T-helper 2 cell (primary cell): ENCODE measurements at places on chromosomes 3 and 15.

DNA sequence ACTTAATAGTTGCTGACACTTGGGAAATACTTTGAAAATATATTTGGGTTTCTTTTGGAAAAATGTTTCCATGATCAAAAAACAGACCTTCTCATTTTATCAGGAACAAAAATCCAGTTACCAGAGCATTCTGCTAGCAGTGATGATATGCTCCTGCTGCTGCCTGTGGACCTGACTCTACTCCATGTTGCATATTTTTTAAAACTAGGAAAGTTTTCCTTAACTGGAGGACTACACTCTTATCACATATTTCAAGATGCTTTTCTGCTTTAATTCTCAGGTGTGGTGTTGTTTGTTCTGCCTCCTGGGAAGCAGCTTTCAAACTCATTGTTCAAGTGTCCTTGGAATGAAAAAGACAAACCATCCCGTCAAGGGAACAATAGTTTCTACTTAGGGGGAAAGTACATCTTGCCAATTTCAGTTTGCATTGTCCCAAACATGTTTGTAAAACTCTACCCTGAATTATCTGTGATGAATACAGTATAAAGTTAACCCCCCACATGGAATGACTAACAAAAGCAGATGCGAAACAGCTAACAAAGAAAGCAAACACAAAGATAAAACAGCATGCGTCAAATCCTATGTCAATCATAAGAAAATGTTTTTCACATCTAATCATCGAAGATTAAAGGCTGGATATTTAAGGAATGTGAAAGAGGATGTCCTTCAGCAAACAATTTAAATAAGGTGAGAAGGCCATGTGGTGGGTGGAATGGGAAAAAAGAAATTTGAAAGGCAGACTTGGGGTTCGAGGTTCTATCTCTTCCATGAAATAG, 40.1 kb upstream of the PSMD6 start:
- DNase-seq, result no peak

GRCh38 chr15:40844696-40845030, 815 bp downstream of the SPINT1 start:
- DNase-seq, result no peak

- no peak for DNase-seq
Measured at GRCh38 chr15:58313304-58313703, 118.5 kb upstream of the LIPC start.

- DNase-seq, result no peak
Measured at GRCh38 chr15:80695911-80696661, 976 bp downstream of the ABHD17C start.

DNA sequence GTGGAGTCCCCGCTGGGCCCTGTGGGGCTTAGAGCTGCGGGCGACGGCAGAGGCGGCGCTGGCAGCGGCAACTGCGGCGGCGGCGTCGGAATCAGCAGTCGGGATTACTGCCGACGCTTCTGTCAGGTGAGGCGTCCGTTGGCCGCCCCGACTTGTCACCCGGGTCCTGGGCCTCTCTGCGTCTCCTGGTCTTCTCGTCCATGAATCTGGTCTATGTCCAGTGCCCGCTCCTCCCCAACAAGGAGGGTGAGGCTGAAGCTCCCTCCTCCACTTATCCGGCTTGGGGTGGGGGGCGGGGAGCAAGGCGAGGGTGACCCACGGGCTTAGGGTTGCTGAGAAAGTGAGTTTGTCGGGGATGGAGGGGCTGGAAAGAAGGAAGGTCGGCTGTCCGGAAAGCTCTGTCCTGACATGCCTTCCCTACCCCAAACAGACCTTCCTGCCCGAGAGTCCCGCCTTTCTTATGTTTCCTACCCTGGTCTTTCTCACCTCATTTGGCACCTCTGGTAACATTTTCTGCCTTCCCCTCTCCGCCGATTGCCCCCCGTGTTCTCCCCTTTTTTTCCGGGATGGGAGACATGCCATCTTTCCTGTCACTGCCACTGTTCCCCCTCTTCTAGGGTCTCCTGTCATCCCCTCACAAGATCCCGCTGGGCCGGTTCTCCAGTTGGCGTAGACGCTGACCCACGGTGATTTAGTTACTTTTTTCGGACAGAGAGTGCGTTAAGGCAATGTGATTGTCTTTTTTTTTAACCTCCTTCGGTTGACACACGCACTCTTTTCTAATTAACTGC, 520 bp downstream of the ZNF654 start:
- no peak for DNase-seq

- no peak for DNase-seq
Measured at GRCh38 chr3:55343486-55344357, 143.4 kb downstream of the WNT5A start.

- DNase-seq, result no peak
Measured at GRCh38 chr3:13866041-13866965, 13.6 kb downstream of the WNT7A start.

GRCh38 chr3:146166826-146167225, 5.8 kb upstream of the PLOD2 start:
- DNase-seq, result no peak

GRCh38 chr3:66401675-66402491, 98.9 kb downstream of the LRIG1 start:
- no peak for DNase-seq

- DNase-seq, result no peak
Measured at GRCh38 chr3:16239086-16239770, 25.5 kb downstream of the DPH3 start.

- DNase-seq, result no peak
Measured at GRCh38 chr3:18917923-18918322, 230.4 kb upstream of the KCNH8 start.

GRCh38 chr15:88904257-88904623, 8.9 kb upstream of the HAPLN3 start:
- DNase-seq, result no peak

GRCh38 chr3:13335059-13335458, 85.1 kb downstream of the NUP210 start:
- no peak for DNase-seq

DNA sequence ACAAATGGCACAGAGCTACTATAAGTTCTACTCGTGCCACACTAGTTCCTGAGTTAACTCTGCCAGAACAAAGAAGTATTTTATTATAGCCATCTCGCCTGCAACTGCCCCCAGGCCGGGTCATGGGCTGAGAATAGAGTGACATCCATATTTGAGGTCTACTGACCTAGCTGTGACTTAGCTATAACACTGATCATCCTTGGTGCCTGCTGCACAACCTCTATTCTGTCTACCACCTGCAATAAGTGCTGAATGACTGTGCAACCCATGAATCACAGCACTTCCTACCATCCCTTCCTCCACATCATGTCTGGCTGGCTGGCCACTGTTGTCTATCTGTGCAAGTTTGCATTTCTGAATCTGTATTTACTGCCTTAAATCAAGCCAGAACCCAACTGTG, 506.5 kb upstream of the TBL1XR1 start:
- DNase-seq, result no peak

- no peak for DNase-seq
Measured at GRCh38 chr15:99511866-99512661, 53.7 kb upstream of the MEF2A start.

- DNase-seq, result no peak
Measured at GRCh38 chr3:105040026-105040622, 326.6 kb upstream of the ALCAM start.

DNA sequence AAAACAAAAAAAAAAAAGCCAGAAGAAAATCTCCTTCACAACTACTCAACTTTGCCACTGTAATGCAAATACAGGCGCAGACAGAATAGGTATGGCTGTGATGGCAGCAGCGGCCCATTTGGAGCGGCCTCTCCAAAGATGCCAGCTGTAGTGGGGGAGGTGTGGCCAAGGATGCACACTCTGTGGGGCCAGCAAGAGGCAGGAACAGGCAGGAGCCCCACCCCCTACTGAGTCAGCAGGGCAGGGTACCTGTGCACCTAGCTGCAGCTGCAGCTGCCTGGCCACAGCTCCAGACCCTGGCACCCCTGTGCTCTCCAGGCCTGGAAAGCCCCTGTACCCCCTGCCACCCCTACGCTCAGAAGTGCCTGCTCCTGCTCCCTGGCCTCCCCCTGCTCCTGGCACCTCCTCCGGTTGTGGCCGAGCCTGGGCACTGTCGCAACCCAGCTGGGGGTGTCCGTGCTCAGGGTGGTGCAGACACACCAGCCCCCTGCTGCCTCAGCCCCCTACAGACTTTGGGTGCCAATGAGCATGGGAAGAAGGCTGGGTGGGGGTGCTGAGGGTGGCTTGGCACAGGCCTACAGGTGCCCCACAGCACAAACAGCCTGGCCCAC, 312.7 kb downstream of the ULK4 start:
- DNase-seq, result no peak

DNA sequence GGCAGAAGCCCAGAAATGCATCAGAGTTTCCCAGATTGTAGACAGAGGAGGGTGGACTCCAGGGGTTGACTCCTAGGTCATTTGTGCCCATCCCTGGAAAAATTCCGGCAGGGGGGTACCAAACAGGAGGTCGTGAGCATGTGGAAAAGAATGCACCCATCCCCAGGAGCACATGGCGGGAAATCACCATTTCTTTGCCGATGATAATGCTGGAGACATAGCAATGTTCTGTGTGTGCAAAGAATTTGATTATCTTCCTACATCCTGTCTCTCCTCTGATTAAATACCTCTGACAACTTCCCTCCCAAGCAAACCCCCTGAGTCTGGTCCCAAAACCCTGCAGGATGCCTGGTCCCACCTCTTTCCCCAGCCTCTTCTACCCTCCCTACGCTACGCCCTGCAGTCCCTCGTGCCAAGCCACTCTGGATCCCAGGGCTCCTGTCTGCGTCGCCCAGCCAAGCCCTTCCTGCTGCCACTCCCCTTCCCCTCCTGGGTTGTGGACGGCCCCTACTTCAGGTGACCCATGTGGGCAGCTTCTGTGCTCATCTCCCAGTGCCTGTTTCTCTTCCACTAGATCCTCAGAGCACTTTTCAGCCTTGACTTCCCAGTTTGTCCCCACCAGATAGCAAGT, 15.8 kb downstream of the WNT7A start:
- DNase-seq, result no peak

- no peak for DNase-seq
Measured at GRCh38 chr3:81938681-81939080, 177.2 kb upstream of the GBE1 start.

DNA sequence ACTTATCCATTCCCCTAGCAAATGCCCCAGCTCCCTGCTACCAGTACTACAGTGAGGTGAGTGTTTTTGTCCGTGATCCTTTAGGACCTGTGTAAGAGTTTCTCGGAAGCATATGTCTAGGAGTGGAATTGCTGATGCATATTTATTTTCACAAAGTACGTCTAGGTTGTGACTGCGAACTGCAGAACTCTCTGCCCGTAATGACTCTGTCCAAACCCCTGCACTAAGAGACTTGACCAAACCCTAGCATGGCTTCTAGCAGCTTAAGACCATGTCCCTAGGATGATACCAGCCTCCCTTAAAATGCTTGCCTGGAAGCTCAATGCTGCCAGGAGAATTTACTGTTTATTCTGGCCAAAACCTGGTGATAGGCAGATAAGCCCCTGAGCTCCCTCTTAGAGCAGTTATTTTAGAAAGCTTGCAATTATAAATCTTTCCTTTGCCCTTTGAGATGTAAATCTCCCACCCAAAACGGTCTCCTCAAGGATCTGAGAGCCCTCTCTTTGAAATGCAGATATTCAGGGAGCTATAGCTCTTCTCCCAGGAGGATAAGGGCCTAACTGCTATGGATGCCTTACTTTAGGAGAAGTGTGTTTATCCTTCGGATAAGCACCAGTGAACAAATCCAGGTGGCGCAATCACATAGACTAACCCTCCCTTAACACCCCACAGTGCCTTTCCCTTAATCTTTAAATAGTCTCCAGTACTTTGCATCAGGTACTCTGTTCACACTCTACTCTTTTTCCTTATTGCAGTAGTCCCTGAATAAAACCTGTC, 14.7 kb upstream of the CA12 start:
- DNase-seq, result no peak

DNA sequence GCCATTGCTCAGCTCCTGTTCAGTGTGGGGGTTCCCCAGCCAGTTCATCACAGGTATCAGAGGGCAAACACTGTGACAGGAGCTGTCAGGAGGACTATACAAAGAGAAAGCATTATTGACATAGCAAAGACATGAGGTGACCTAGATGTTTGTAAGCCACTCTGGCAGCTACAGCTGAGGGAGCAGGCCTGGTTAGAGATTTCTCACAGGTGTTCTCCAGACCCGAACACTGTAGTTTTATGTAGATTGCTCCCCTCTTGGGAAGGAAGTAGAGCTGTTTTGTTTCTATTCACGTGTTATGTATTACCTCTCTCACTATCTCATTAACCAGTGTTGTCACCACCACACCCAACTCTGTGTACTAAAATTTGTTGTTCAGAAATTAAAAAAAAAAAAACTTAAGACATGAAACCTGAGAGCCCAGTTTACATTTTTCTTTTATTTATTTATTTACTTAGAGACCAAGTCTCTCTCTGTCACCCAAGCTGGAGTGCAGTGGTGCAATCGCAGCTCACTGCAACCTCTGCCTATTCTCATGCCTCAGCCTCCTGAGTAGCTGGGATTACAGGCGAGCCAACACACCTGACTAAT, 123.7 kb downstream of the RBPMS2 start:
- DNase-seq, result peak; percentile 53

DNA sequence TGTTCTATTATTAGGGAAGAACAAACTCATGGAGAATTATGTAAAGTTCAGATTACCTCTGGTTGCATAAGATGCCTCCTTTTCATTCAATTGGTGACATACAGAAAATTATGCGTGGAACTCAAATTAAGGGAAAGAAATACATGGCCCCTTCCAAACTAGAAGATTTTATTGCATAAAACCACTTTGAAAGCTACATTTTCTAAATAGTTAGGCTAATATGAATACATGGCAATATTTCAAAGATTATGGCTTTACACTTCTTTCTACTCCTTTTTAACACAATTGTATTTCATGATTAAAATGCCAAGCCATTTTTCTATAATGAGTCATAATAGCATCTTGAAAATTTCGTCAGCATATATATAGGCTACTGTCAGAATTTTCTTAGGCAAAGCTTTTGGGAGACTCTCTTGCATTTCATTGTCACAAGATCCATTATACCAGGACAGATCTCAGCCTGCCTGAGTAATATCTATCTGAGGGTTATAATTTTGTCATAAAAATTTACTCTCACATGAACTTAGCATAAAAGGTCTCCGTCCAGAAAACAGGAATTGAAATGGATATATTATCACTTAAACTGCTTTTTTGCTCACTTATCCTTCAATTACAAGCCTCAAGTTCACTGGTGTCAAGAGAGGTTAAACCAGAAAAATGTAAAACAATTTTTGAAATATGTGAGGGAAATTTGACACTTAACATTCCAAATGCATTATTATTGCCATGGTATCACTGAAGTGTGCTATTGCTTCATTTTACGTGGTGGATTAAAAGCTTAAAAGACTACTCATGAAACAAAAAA, 37.1 kb downstream of the CPA3 start:
- DNase-seq, result no peak

DNA sequence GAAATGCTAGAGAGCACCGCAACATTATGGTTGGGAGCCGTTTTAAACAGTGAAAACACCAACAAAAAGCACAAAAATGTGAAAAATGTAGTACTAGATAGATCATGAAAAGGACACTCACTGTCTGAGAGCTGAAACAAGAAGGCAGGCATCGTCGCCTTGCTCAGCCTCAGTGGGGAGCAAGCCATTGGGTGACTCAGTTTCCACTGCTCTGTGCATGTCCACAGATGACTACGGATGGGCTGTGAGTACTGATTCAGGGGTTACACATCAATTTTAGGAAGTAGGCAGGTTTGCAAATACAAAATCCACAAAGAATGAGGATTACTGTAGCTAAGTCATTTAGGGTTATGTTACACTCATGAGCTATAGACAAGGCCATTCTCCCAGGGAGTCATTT, 10.8 kb downstream of the NOX5 start:
- no peak for DNase-seq
